Body of pancreas (tissue), 4 donors: ENCODE measurements at places on chromosomes 12 and 14. TPM values are rescaled to one million over a fixed set of nuclear protein-coding genes. Genes with fewer than 3 reads are reported as not detected.

The DBX2 gene
- not detected for total RNA-seq

The PLEK2 gene
- total RNA-seq: 7.5 TPM

The LALBA gene
- not detected for total RNA-seq

The MDP1 gene
- total RNA-seq: 2.0 TPM

The FBLN5 gene
- total RNA-seq: 129 TPM

The CCDC85C gene
- total RNA-seq: 8.9 TPM

DNA sequence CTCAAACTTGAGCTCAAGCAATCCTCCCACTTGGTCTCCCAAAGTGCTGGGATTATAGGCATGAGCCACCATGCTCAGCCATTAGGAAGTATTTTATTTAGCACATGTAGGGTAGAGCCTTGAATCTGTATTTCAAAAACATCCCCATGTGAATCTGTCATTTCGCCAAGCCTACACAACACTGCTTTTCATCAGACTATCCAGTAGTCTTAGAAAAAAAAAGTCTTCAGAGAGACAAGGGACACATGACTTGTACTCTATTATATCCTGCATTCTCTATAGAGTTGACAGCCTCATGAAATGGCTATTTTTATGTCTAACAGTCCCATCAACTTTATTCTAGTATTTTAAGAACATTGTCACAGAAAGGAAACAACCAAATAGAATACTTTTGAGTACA is 35.4 kb downstream of the TM7SF3 start:
- no peaks in the 10 kb centered on the region for H3K27me3 ChIP-seq
- H3K36me3 ChIP-seq: peaks cover 16% of the 10 kb centered on the region
- no peak overlapping the region for H3K27ac ChIP-seq
- H3K4me1 ChIP-seq: no peaks in the 10 kb centered on the region
- H3K4me3 ChIP-seq: no peak overlapping the region
- DNase-seq: no peak

GRCh38 chr12:51593021-51593420 is 2.0 kb downstream of the SCN8A start:
- H3K36me3 ChIP-seq: no peaks in the 10 kb centered on the region
- H3K4me3 ChIP-seq: no peak overlapping the region
- H3K4me1 ChIP-seq: peaks cover 12% of the 10 kb centered on the region
- DNase-seq: no peak
- H3K27ac ChIP-seq: no peak overlapping the region

- no peaks in the 10 kb centered on the region for H3K36me3 ChIP-seq
- no peak overlapping the region for H3K4me3 ChIP-seq
- H3K4me1 ChIP-seq: no peaks in the 10 kb centered on the region
- no peak for DNase-seq
- H3K27ac ChIP-seq: no peak overlapping the region
These were observed 49.0 kb downstream of the HELB start for GRCh38 chr12:66351301-66351700.

GRCh38 chr14:23143911-23144310 is 24.9 kb upstream of the CEBPE start:
- H3K36me3 ChIP-seq: no peaks in the 10 kb centered on the region
- H3K4me1 ChIP-seq: peaks cover 20% of the 10 kb centered on the region
- no peaks in the 10 kb centered on the region for H3K27me3 ChIP-seq
- no peak overlapping the region for H3K27ac ChIP-seq
- H3K4me3 ChIP-seq: no peak overlapping the region
- DNase-seq: no peak

- DNase-seq: no peak
- no peaks in the 10 kb centered on the region for H3K4me1 ChIP-seq
- no peaks in the 10 kb centered on the region for H3K36me3 ChIP-seq
These were observed 457.6 kb downstream of the EGLN3 start for GRCh38 chr14:33493266-33493665.
